ENCODE measurements at places on chromosomes 12 and 14.

- no peak for DNase-seq
Observed at GRCh38 chr12:105206686-105207374, 29.1 kb downstream of the APPL2 start.

GRCh38 chr12:55965941-55966407 lies at the start of gene PMEL:
Gene PMEL, minus strand, starts transcription at chr12:55966042. Its CDS starts 31 bp downstream, at chr12:55966011.
- peak; percentile 14 for DNase-seq

- no peak for DNase-seq
Observed at GRCh38 chr14:106681161-106681560, 1154.8 kb downstream of the TMEM121 start.

DNA sequence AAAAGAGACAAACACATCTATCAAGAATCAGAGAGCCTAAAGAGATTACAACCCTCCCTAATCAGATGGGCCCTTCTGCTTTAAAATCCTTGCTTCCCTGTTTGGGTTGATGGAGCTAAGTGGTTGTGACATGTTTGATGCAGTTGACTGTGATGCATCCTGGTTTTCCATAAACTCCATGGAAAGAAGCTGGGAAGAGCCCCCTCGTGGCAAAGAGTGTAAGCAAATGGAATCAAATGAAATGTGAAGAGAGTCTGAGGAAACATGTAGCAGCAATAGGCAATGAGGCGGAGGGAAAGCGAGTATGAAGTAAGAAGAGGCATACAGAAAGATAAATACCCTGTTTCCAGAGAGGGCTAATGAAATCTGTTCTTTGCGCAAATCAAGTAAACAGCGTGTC lies 70.4 kb upstream of the SLCO1C1 start:
- DNase-seq = no peak

GRCh38 chr12:120209851-120210250 lies 8.9 kb upstream of the RPLP0 start:
- DNase-seq = no peak

DNA sequence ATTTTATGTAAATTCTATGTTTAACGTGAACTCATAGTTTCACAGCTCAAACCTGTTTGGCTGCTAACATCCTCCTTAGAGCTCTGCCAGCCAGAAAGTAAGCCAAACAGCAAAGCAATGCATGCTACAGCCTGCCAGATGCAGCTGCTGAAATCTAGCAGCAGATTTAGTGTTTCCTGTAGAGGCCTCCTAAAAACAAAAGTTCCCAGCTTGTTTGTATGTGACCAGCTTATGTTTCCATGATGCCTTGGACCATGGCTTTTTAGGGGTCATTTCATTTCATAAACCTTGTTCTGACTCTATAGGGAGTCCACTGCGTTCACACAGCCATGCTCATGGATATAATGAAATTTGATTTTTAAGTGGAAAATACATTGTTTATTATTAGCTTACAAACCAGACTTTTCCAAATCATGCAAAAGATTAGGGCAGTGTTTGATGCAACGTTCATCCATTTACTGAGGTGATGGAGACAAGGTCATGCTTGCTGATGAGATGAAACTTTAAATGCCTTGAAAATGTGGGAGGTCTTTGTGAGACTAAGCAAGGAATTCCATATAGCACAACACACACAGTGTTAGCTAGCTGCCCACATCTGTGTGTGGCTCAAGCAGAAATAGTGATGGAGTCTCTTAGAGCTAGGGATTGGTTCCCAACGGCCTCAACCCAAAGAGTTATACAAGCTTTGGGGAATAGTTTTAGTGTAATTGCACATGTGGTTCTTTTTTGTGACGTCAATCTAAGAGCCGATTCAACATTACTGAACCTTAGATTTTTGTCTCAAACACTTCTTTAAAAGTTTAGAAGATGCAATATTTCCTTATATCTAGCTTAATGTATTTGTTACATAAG lies 157.5 kb upstream of the LRIG3 start:
- no peak for DNase-seq

- no peak for DNase-seq
Observed at GRCh38 chr14:98932431-98933325, 339.3 kb downstream of the BCL11B start.

- no peak for DNase-seq
Observed at GRCh38 chr12:86137936-86138335, 118.3 kb downstream of the MGAT4C start.

- no peak for DNase-seq
Observed at GRCh38 chr14:54450535-54450934, 9.4 kb upstream of the CNIH1 start.

DNA sequence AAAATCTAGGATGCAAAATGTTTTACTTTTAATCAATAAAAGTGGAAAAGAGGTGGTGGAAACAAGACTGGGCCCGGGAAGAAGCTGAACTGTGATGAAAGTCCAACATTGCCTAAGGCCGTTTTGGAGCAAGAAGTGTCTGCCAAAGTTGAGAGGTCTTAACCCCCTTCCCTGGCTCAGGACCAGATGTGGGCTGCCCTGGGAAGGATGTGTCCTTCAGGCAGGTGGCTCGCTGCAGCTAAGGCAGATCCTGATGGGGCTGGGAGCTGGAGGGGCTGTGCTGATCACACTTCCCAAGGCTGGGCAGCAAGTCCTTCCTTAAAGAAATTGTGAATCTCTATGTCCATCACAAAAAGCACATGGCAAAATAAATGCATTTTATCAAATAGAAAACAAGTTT lies 581.6 kb downstream of the GALC start:
- no peak for DNase-seq

All from germinal center (tissue), 1 donor.